Cerebellar nuclear complex (tissue), 1 donor: ENCODE measurements at places on chromosomes 13 and 19.

DNA sequence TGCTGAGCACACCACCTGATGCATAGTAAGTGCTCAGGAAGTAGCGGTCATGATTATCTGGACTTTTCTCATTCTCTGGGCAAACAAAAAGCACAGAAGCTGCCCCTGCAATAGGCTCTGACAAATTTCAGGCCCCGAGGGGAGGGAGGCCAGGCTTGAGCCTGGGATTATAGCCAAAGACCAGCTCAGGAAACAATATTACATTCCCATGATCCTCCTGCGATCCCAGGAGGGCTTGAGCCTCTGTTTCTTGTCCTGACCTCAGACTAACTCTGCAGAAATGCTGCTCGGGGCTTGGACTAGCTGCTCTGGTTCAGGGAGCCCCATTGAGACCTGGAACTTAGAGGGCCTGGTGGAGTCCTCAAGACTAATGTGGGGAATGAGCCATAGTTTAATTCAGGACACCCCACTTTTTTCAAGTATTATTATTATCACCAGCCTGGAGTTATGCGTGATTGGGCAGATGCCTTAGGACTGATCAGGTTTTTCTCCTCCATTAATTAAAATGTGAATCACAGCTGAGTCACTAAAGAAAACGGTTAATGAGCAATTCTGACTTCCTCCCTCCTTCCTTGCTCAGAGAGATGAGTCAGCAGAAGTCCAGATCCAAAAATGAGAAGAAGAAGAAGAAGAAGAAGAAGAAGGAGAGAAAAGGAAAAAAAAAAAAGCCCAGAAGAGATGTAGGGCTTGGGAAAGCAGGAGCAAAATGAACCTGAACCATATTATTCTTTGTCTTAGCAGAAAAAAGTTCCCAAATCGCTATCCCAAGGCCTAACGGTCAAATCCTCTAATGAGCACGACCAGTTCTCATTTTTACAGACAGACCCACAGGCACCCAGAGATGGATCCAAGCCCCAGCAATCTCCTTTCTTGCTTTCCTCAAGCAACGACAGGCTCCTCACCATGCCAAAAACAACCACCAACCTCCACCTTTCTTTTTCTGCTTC, 107.2 kb downstream of the CACNA1A start:
- DNase-seq, result no peak

DNA sequence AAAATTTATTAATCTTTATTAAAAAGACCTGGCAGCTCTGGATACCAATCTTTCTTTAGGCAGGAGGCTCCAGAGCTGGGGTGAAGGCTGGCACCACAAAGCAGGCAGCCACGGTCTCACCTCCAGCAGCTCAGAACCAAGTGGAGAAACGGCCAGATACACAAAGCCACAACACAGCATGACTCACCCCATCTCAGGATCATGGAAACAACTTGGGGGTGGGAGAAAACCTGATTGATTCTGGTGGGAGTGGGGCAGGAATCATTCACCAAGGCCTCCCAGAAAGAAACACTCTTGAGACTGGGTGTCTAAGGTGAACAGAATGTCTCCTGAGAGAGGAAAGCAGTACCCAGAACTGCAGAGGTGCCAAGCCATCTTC, 64.2 kb downstream of the CRYL1 start:
- DNase-seq, result no peak

DNA sequence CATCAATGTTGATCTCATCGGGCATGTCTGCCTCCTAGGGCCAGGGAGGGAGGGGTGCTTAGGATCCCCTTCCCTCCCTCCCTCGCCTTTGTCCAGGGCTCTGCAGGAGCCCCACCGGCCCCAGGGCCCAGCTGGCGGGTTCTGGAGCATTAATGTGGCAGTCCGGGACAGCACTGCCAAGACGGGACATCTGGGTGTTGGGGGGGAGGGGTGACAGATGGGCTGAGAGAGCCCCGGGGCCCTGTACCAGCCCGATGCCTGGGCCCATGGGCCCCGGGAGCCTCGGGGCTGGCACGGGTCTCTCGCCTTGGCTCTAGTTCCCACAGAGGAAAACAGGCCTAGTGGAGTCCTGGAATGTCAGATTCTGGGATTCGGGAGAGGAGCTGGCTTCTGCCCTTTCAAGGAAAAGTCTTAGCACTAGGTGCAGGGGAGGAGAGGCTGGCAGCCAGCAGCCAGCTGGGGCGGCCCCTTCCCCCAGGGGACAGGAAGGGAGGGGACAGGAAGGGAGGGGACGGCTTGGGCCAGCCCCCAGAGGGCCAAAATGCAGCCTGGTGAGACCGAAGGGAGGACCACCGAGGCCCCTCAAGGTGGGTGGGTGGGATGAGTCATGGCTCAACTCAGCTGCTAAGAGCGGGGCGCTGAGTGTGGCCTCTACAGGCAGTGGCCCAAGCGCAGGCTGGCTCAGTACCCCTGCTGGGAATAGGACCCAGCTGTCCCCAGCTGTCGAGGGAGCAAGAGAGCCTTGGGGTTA, 3.1 kb downstream of the PPP1R14A start:
- no peak for DNase-seq

DNA sequence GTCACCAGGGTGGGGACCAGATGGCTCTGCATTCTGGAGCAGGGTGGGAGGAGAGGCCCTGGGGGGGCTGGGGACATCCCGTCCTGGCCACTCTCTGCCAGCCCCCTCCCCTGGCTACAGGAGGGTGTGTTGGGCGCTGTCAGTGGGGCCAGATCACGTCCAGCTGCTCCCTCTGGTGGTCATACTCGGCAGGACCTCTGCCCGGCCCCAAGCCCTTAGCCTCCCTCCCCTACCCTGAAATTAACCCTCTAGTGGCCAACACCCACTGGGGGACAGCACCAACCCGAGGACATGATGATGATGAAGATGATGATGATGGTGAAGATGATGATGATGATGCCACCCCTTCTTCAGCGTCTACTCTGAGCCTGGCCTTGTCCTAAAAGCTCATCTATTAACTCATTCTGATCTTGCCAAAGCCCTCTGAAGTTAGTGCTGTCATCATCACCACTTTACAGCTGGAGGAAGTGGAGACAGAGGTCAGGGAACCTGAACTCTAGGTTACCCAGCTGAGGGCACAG, 590 bp upstream of the LGI4 start:
- no peak for DNase-seq

- no peak for DNase-seq
These were observed 999.4 kb downstream of the UQCRFS1 start for GRCh38 chr19:28213470-28214082.

- DNase-seq, result no peak
These were observed 2.9 kb upstream of the CSNK1G2 start for GRCh38 chr19:1938071-1938470.

GRCh38 chr13:102593466-102593865, 3.3 kb upstream of the TPP2 start:
- no peak for DNase-seq
